ENCODE measurements at places on chromosomes 5 and 9.

GRCh38 chr9:96457266-96457665 lies 7.3 kb downstream of the HABP4 start:
- DNase-seq: no peak

- DNase-seq: no peak
Measured at GRCh38 chr5:1330847-1331831, 13.8 kb downstream of the CLPTM1L start.

GRCh38 chr5:153086486-153086885 lies 404.0 kb upstream of the GRIA1 start:
- DNase-seq: no peak

- no peak for DNase-seq
Measured at GRCh38 chr5:173833196-173833985, 54.8 kb upstream of the CPEB4 start.

- DNase-seq: no peak
Measured at GRCh38 chr9:136133191-136133958, 14.7 kb upstream of the TMEM250 start.

DNA sequence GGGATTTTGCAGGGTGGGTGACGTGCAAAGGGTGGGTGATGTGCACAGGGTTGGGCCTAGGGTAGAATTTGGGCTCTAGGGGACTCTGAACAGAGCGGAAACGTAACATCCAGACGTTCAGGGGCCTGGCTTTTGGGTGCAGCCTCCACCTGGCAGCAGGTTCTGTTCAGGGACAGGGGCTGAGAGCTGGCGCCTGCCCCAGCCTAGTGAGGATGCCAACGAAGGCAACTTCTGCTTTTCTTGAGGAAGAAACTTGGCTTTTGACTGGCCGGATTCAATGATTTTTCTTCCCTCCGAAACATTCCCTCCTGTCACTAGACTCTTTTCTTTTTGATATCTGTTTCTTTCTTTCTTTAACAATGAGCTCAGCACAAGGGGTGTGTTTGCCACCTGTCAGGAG lies 38.6 kb upstream of the SLC6A19 start:
- no peak for DNase-seq

DNA sequence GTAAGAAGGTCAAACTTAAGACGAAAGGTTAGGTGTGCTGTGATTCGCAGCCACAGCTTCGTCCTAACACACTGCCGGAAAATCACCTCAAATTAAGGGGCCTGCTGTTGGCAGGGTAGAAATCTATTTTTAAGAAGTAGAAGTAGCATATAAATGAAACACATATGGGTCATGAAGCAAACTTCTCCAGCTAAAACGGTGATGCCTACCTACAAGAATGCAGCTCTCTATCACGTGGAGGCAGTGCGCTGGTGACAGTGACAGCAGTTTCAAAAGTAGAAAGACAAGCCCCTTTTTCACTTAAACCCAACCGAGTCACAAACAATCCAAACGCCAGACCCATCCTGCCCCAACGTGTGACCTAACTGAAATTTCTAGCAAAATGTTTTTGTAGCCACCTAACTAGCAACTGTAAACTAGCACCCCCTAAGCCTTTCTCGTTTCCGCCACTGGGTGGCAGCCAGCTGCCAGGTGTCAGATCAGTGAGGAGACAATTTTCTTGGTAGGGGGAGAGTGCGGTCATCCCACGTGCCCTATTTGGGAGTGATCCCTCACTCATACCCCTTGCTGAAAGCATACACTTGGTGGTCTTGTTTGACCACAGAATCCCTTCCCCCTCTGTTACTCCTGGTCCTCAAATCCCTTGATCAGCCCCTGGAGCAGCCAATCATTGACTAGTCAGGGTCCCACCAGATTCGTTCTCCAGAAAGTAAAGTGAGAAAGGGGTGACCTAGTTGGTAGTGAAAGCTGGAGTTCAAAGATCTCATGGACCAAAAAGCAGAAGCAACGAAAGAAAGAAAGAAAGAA lies 71.8 kb upstream of the MAMDC2 start:
- DNase-seq: peak; percentile 17

- DNase-seq: no peak
Measured at GRCh38 chr9:130732793-130733221, 39.2 kb downstream of the EXOSC2 start.

DNA sequence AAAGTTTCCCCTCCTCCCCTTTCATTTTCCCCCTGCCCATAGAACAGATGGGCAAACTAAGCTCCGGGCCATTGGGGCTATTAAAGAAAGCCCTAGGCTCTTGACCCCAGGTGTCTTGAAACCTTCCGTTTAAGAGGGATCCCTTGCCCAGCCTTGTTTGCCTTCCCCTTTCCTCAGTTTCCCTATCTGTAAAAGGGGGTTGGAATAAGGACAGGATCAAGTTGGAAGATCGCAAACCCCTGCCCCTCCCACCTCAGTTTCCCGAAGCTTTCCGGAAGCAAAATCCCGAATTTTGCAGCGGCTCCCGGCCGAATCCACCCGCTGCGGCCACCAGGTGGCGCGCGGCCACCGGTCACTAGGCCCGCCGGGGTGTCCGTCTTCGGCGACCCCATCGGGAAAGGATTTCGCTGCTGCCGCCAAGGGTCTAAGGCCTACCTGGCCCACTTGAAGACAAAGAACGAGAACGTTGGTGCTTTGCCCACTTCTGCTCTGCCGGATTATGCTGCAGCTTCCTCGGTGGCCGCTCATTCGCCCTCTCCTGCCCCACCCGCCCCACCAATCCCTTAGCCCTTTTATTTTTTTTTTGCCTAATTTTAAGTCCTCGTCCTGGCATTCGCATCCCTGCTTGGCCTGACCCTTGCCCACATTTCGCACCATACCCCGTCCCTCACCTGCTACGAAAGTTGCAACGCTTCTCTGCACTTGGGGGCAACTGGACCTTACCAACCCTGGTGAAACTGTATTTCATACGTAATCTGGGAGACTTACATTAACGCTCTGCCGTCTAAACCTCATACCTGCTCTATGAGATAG lies 962 bp upstream of the NR6A1 start:
- DNase-seq: no peak

- no peak for DNase-seq
Measured at GRCh38 chr9:17425384-17425783, 153.5 kb upstream of the SH3GL2 start.

DNA sequence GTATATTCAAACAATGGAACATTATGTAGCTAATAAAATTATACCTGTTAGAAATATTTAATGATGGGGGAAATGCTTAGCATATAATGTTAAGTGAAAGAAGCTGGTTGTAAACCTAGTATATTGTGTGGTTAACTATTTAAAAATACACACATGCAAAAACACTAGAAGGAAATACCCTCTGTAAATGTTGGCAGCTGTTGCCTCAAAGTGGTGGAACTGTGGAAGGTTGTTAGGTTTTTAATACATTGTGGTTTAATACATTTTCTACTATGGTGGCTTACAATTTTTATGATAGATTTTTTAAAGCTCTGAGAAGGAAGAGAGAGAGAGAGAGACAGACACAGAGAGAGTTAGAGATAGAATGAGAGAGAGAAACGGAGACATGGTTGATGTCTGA lies 74.9 kb downstream of the COL15A1 start:
- no peak for DNase-seq

- no peak for DNase-seq
Measured at GRCh38 chr5:107616213-107616612, 54.5 kb downstream of the EFNA5 start.
